ENCODE measurements at places on chromosomes 11 and 22.
A peak's percentile ranks its signal among the peaks of the same experiment; 100 is the strongest.

GRCh38 chr22:44914026-44914721, 95.6 kb downstream of the PHF21B start:
- DNase-seq = no peak

- no peak for DNase-seq
Measured at GRCh38 chr11:117792992-117793391, 4.0 kb downstream of the DSCAML1 start.

DNA sequence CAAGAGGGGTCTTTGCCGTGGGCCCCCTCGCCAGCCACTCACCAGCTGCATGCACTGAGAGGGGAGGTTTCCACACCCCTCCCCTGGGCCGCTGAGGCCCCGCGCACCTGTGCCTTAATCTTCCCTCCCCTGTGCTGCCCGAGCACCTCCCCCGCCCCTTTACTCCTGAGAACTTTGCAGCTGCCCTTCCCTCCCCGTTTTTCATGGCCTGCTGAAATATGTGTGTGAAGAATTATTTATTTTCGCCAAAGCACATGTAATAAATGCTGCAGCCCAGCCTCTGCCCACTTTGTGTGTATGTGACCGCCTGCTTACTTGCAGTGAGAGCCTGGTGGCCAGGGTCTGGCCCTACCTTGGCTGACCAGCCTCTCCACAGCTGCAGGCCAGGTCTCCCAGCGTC, 2.8 kb upstream of the CRACR2B start:
- no peak for DNase-seq

- no peak for DNase-seq
Measured at GRCh38 chr11:110323786-110324185, 27.4 kb upstream of the RDX start.

GRCh38 chr11:70603114-70603755, 204.9 kb downstream of the CTTN start:
- DNase-seq = no peak

GRCh38 chr11:29018631-29019030, 910.4 kb downstream of the METTL15 start:
- DNase-seq = no peak

- DNase-seq = no peak
Measured at GRCh38 chr11:133541021-133541719, 8.9 kb upstream of the OPCML start.

GRCh38 chr11:30938810-30939209, 352.7 kb upstream of the MPPED2 start:
- DNase-seq = no peak

DNA sequence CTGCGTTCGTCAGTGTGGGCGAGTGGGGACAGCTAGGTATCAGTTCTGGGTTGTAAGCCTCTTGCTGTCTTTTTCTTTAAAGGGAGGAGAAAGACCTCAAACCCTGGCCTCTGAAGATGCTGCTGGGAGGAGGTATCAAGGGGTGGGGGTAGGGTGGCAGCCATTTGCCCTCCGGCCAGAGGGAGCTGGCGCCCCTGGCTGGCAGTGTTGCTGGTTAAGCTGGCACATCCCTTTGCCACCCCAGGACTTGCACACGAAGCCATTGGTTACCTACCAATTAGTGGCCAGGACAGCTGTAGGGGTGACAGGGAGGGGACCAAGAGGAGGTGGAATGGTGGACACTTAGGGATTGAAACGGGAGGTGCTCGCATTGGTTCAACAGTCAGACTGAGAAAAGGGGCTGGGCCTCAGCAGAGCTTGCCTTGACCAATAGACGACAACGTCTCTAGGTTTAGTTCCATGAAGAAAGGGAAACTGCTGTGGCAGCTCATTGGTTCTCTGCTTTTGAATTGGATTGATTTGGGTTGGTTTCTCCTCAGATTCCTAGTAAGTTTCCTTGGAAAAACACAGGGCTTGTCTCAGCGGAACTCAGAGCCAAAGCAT, 77.9 kb downstream of the ST3GAL4 start:
- no peak for DNase-seq

- DNase-seq = no peak
Measured at GRCh38 chr11:101438126-101438525, 145.7 kb downstream of the TRPC6 start.

DNA sequence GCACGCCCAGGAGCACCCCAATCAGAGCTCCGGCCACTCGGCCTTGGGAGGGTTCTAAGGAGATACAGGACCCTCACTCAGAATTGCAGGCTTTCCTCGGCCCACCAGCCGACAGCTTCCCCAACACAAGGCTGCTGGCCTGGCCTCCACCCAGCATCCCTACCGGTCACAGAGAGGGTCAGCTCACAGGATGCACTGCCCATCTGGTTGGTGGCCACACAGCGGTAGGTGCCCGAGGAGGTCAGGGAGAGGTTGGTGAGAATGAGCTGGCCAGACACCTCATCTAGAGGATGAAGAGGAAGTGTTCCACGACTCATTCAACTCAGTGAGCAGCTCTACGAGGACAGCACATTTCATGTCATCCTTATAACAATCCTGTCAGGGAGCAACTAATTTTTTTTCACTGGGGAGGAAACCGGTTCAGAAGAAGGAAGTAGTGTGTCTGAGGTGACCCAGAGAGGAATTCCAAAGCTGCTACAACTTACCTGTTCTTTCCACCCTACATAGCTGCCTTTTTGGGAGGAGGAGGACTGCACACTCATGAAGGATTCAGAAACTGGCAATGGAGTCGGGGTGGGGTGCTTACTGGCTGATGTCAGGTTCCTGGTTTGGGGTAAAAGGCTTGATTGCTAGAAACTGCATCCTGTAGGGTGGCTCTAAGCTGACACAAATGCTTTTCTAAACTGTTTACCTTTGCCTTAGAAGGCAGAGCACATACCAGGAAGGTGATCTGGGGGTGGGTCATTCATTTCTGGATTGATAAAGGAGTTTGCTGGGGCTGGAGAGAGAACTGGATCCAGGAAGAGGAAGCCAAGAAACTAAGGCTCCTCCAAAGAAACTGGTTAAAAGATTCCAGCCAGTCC, 3.3 kb downstream of the VSIG2 start:
- no peak for DNase-seq

DNA sequence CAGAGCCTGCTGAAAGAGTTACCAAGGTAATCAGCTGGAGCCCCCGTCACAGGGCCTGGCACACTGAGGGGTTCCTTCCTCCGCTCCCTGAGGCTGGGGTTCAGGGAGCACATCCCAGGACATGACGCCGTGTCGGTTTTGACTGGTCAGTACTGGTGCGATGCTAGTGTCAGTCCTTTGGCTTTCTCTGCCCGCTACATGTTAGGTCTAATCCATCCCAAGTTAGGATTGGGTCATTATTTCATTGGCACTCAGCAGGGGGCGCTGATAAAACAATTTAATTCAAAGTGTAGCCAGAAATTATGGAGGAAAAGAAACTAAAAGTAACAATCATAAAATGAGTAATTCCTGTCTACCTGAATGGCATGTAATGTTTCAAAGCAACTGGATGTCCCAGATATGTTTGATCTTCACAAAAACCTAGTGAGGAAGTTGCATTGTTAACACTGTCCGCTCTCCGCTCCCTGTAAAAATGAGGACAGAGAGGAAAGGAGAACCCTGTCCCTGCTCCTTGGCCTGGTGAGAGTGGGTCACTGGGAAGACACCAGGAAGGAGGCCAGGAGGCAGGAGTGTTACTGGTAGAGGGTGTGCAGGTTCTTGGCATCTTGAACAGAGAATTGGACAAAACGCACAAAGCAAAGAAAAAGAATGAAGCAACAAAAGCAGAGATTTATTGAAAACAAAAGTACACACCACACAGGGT, 27.1 kb downstream of the TSKU start:
- DNase-seq = no peak

DNA sequence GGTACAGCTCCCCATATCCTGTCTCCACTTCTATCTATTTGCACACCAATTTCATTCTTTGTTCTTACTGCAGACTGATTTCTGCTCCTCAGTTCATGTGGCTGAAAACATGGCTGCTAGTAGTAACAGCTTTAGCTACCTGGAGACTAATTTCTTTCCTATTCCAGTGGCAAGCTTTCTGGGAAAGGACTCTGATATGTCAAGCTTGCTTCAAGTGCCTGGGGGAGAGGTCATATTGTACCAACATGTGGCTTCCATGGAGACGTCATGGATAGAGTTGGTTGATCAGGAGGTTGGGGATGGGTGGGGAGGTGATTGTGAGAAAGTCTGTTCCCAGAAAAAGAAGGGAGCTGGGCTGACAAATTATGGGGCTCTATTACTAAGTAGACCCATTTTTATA, 44.9 kb downstream of the ADM start:
- no peak for DNase-seq

GRCh38 chr11:61833471-61833870, 5.4 kb downstream of the FADS2 start:
- DNase-seq = no peak

DNA sequence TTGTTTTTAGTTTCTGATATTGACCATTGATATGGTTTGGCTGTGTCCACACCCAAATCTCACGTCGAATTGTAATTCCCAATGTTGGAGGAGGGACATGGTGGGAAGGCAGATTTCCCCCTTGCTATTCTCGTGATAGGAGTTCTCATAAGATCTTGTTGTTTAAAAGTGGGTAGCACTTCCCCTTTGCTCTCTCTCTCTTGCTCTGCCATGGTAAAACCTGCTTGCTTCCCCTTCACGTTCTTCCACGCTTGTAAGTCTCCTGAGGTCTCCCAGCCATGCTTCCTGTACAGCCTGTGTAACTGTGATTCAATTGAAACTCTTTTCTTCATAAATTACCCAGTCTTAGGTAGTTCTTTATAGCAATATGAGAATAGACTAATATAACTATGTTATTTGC, 203.6 kb upstream of the CHORDC1 start:
- no peak for DNase-seq

- no peak for DNase-seq
Measured at GRCh38 chr11:85845124-85845631, 10.0 kb upstream of the CCDC83 start.

- DNase-seq = peak; percentile 13
Measured at GRCh38 chr22:43014316-43014868, 557 bp downstream of the PACSIN2 start.

- no peak for DNase-seq
Measured at GRCh38 chr22:35506259-35506570, 34.4 kb upstream of the RASD2 start.

GRCh38 chr11:3160252-3161031, 4.7 kb downstream of the OSBPL5 start:
- DNase-seq = no peak

- DNase-seq = no peak
Measured at GRCh38 chr11:134754521-134755198, 342.6 kb upstream of the B3GAT1 start.

All from activated effector memory CD4-positive, alpha-beta T cell treated with Interleukin-2 at 50 U/mL for 16 hours (primary cell).